ENCODE measurements at places on chromosomes 16 and 17.
A peak's percentile ranks its signal among the peaks of the same experiment; 100 is the strongest.

DNA sequence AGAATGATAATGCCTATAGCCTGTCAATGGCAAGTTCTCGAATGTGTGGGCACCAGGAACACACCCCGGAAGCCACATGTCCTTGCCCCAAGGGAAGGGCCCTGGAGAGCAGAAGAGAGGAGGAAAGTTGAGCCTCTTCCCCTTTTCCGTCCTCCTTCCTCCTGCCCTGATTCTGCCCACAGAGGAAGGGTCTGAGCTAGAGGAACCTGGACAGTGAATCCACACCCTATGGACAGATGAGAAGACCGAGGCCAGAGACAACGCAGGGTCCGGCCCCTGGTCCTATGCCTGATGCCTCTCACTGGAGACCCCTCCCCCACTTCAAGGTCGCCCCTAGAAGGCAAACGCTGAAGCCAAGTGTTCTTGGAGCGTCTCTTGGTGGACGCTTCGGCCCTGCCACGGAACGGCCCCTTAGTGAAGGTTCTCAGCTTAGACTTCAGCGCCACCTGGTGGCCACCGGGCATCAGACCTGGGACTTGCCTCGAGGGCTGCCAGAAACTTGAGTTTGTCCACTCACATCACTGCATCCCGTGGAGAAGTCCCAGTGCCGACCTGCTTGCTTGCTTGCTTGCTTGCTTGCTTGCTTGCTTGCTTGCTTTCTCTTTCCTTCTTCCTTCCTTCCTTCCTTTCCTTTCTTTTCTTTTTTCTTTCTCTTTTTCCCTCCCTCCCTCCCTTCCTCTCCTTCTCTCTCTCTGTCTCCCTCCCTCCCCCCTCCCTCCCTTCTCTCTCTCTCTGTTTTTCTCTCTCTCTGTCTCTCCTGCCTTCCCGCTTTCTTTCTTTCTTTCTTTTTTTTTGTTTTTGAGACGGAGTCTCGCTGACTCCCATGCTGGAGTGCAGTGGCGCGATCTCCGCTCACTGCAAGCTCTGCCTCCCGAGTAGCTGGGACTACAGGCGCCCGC lies 20.6 kb upstream of the SPNS3 start:
- DNase-seq: peak; percentile 98

DNA sequence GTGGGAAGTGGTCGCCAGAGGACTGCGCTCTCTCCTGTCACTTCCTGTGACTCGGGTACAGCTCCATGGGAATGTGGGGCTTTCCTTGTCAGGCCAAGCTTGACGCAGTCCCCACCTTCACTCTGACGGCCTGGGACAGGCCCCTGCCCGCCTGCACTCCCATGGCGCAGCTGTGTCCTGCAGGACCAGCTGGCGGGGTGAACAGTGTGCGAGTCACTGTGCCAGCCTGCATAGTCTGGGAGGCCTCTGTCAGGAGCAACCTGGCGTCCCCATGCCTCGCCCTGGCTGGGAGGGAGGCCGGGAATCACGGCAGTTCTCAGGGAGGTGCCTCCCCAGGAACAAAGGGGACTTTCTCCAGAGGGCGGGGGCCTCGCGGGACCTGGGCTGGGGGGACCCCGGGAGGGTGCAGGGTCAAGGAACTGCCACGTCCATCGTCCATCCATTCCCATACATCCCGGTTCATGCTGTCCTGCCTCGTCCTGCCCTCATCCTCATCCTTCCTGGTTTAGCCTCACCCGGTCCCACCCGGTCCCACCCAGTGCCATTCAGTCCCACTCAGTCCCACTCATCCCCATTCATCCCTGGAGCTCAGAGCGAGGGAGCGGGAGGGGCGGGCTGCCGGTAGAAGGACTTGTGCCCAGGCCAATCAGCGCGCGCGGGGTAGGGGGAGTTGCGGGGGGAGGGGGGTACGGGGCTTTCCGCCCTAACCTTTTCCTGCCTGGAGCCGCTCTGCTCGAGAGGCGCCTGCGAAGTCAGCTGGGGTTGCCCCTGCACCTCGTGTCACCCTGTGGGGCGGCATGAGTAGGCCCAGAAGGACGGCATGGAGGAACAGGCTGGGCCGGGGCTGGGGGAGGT lies 13.4 kb downstream of the FLYWCH1 start:
- peak; percentile 81 for DNase-seq

GRCh38 chr17:10111907-10112452 lies 86.4 kb downstream of the GAS7 start:
- no peak for DNase-seq

GRCh38 chr17:17515934-17516930 lies 20.0 kb upstream of the RASD1 start:
- no peak for DNase-seq

- no peak for DNase-seq
Observed at GRCh38 chr16:19400711-19401110, 17.0 kb upstream of the TMC5 start.

- DNase-seq: peak; percentile 79
Observed at GRCh38 chr17:36641877-36642845, 40.8 kb downstream of the MRM1 start.

GRCh38 chr17:951325-952132 lies 28.0 kb downstream of the NXN start:
- DNase-seq: peak; percentile 89

DNA sequence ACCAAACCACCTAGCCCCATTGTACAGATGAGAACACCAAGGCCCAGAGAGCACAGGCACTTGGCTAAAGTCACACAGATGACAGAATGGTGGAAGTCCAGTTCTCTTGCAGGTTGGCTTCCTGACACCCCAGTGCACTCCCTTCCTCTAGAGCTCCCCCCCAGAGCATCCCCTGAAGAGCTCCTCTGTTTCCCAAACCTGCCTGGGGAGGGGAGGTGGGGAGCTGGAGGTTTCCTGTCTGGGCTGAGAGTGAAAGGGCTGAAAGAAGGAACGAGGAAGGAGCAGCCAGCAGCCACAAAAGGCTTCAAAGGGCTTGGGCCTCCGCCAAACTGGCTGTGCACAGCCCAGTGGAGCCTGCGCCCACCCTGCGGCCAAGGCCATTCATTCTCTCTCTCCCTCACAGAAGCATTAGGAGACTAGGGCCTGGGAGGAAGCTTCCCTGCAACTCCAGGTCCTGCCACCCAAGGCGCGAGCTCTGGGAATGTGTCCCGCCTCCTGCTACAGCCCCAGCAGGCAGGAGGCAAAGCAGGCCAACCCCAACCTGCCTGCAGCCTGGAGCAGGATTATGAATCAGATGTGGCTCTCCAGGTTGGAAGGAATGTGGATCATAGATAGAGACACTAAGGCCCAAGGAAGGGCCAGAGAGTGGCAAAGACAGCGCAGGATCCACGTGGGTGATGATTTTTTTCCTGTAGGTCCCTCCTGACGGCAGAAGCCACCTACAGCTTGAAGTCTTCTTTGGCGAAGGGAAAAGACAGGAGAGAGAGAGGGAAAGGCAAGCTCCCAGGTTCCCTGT lies 913 bp downstream of the SLC13A5 start:
- peak; percentile 83 for DNase-seq

- DNase-seq: no peak
Observed at GRCh38 chr17:72296456-72296855, 175.6 kb downstream of the SOX9 start.

- no peak for DNase-seq
Observed at GRCh38 chr16:66261826-66262225, 104.7 kb upstream of the CDH5 start.

DNA sequence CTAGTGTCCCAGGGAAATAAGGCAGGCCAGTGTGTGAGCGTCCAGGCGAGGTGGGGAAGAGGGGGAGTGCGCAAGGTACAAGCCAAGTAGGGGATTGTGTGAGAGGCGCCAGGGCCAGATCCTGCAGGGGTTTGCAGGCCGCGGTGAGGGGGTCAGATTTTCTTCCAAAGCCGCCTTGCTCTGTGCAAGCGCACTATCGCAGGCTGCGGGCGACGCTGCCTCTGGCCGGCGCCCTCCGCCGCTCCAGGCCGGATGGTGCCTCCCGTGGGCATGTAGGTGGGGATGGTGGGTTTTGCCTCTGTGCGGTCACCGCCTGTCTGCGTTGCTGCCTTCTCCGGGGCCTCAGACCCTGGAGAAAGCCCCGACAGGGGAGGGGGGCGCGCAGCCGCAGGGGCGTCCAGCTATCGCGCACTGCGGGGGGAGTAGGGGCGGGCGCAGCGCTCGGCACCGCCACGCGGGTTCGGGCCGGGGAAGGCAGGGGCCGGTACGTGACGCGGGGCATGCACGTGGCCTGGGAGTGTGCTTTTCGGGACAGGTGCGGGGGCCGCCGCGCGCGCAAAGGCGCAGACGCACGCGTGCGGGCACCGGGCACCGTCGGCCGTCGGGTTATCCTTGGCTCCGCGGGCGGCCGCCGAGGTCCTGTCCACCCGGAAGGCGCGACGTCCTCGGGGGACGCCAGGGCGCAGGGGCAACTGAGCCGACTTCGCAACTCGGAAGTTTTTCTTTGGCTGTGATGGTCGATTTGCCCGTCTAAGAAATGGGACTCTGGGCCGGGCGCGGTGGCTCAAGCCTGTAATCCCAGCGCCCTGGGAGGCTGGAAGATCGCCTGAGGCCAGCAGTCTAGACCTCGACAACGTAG lies 1.1 kb upstream of the HAPSTR1 start:
- peak; percentile 76 for DNase-seq

- DNase-seq: no peak
Observed at GRCh38 chr17:65018610-65019316, 37.8 kb downstream of the GNA13 start.

- DNase-seq: no peak
Observed at GRCh38 chr16:49833085-49833484, 22.8 kb downstream of the ZNF423 start.

GRCh38 chr17:57572600-57572999 lies 172.5 kb downstream of the CCDC182 start:
- no peak for DNase-seq

- no peak for DNase-seq
Observed at GRCh38 chr16:26688105-26688504, 378.6 kb upstream of the C16orf82 start.

Data from ecto neural progenitor cell (in vitro differentiated cells).